ENCODE measurements at places on chromosomes 7 and 10. TPM values are rescaled to one million over a fixed set of nuclear protein-coding genes. Genes with fewer than 3 reads are reported as not detected.

The HOXA1 gene
- 0.75 TPM for total RNA-seq

The ANXA8L1 gene
- 284 TPM for total RNA-seq

The IRF5 gene
- total RNA-seq = 23.9 TPM

The CCDC146 gene
- total RNA-seq = 6.5 TPM

The NKX1-2 gene
- total RNA-seq = not detected

The LGI1 gene
- total RNA-seq = not detected

The PCLO gene
- total RNA-seq = 3.2 TPM

The LRRC61 gene
- 13.4 TPM for total RNA-seq

The SLC16A9 gene
- 0.25 TPM for total RNA-seq

The TMEM270 gene
- total RNA-seq = not detected

The CTNNA3 gene
- 7.1 TPM for total RNA-seq

The BUD31 gene
- 62.2 TPM for total RNA-seq

The ITGA8 gene
- total RNA-seq = 13.9 TPM

The TBXAS1 gene
- 46.0 TPM for total RNA-seq

The TRIM8 gene
- 100 TPM for total RNA-seq

The MYL10 gene
- total RNA-seq = not detected

The TACC2 gene
- total RNA-seq = 26.3 TPM

The EMX2 gene
- total RNA-seq = not detected

The SLC25A13 gene
- 25.1 TPM for total RNA-seq

The NPY4R2 gene
- 0.28 TPM for total RNA-seq

The GSTO2 gene
- total RNA-seq = 0.12 TPM

The LIPJ gene
- 0.47 TPM for total RNA-seq

The CCDC3 gene
- total RNA-seq = 23.5 TPM

The HABP2 gene
- not detected for total RNA-seq

The UTF1 gene
- total RNA-seq = not detected

The NPSR1 gene
- not detected for total RNA-seq

The TMEM26 gene
- total RNA-seq = 1.4 TPM

The RINT1 gene
- 25.7 TPM for total RNA-seq

The MYH16 gene
- total RNA-seq = not detected

The PNLIPRP2 gene
- not detected for total RNA-seq

The C7orf33 gene
- not detected for total RNA-seq

The TAC1 gene
- total RNA-seq = 1.4 TPM

The DNA2 gene
- total RNA-seq = 2.3 TPM

The PGAM2 gene
- total RNA-seq = not detected

The IL6 gene
- 17.7 TPM for total RNA-seq

The SORCS3 gene
- total RNA-seq = not detected
